Neural progenitor cell (in vitro differentiated cells): ENCODE measurements at places on chromosomes 13 and 19.

DNA sequence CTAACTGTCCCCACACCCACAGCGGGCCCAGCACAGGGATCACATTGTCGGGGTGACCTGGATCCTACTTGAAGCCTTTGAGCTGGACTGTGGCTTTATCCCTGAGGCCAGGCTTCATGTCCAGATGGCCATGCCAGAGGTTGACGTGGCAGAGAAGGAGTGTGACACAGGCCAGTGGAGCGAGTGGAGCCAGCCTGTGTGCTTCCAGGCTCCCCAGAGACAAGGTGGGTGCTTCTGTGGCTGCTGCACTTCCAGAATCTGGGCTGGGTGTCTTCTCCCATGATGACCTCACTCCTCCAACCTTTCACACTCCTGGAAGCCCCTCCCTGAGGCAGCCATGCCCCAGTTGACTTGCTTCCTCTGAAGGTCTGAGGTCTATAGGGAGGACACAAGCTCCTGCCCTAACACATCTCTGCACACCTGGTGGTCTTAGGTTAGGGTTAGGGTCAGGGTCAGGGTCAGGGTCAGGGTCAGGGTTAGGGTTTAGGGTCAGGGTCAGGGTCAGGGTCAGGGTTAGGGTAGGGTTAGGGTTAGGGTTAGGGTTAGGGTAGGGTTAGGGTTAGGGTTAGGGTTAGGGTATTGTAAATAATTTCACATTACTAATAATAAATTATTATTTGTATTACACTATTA lies 13.1 kb upstream of the MZF1 start:
- no peak for DNase-seq

DNA sequence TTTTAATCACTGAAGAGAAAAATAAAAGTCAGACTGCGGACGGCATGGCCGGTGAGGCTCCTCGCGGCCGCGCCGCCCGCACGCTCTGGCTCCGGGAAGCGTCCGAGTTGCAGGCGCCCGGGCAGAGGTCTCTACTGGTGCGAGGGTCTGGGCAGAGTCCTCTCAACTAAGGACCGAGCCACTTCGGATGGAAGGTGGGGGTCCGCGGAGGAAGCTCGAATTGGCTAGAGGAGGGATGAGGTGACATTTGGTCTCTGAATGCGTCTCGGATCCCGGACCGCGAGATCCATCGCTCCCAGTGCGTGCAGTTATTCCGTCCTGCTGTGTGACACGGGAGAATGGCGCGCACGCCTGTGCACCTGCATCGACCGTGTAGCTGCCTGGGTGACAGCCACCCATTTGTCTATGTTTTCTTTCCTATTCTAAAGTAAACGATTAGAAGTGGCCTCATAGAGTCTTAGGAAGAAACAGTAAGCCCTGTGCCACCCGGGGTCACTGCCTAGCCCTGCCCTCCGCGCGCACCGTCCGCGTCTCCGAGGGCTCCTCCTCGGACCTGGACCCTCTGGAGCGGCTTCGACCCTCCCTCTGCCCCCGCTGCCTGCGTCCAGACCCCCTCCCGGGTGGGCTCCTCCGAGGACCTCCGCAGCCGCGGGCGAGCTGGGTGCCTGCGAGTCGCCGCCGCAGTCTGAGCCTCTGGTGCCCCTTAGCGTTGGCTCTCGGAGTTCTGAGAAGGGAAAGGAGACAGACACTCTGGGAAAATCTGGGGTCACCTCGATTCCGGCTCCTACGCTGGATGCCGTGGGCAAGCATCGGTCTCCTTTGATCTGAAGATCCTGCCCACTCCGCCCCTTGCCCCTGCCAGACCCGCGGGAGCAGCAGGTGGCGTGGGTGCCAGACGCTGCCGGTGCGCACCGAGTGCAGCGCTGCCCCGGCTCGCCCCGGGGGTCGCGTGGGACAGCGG lies 347.4 kb downstream of the LIG4 start:
- DNase-seq, result peak; percentile 83

DNA sequence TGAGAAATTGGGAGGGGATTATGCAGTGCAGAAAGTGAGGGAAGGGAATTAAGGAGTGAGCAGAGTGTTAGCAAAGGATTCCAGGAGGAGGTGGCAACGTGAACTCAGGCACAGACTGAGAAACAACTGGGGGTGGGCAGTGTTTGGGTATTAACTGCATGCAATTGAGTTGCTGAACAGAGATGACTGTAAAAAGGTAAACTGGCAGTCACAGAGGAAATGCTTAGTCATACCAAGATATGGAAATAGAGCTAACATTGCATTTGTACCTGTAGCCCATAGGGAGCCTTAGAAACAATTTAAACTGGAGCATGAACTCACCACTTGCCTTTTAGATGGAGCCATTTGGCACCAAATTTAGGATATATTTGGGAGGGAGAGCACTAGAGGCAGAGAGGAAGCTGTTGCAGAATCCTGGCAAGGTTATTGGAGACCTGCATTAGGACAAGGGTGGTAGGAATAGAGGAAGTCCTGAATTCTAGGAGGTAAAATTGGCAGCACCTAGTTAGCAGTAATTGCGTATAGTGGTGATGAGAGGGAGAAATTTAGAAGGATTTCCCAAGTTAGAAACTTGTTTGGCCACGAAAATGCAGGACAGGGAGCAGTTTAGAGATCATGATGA lies 100.6 kb upstream of the FRY start:
- DNase-seq, result peak; percentile 29

- DNase-seq, result no peak
These were observed 12.5 kb upstream of the MYCBP2 start for GRCh38 chr13:77339408-77339807.

DNA sequence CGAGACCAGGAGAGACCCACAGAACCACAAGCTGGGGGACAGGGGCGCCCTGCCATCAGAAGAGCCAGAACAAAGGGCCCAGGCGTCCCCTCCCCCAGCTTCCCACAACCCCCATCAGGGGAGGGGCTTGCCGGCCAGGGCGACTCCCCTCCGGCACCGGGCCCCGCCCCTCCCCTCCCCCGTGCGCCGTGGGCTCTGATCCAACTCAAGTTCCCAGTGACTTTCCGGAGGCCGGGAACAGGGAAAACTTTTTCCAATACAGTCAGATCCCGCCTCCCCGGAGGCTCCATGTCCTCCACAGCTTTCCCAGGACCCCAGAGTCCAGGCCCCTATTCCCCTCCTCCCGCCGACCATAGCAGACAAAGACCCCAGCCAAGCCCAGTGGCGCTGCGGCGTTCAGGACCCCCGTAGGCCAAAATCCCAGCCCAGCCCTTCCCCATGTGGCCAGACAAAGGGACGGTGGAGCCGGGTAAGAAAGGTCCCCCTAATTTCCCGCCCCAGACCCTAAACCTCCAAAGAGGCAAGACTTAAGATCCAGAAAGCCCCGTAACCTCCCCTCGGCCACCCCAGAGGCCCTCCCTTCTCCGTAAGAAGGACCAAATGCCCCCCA lies 673 bp downstream of the TEAD2 start:
- peak; percentile 90 for DNase-seq

DNA sequence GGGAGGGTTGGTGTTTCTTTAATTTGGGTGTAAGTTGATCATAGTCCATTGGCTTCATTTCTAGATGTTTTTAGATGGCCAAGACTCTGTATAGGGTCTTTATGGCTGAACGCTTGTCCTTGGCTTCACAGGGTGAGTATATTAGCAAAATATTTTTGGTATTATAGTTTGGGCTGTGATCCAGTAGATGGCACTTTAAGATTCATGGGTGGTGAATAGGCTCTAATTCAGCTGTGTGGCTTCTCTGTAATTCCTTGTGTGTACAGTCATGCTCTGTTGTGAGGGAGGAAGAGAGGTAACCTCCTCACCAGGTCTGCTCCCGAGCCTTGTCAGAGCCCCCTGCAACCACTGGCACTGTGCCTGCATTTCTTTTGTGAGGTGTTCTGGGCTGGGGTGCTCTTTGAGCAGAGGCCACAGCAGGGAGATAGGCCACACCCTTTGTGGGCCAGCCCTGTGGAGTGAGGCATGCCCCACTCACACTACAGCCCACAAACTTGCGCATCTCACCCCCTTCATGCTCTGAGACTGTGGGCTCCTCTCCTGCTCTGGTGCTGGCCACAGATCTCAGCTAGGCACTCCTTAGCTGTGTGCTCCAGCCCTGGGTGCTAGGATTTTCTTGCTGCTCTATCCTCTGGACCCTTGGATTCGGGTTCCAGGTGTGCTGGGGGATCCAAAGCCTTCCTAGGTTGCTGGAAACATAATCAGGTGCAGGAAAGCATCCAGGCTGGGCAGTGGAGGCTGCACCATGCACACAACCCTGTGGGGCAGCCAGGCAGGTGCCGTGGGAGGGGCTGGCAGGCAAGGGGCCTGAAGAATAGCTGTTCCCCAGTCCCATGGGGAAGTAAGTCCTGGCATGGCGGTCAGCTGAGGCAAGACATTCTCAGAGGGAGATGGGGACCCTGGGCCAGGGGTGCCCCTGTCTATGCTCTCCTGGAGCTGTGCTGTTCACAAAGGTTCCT lies 193.9 kb downstream of the GPC5 start:
- DNase-seq, result no peak

GRCh38 chr13:79986890-79987289 lies 354.0 kb downstream of the SPRY2 start:
- no peak for DNase-seq

DNA sequence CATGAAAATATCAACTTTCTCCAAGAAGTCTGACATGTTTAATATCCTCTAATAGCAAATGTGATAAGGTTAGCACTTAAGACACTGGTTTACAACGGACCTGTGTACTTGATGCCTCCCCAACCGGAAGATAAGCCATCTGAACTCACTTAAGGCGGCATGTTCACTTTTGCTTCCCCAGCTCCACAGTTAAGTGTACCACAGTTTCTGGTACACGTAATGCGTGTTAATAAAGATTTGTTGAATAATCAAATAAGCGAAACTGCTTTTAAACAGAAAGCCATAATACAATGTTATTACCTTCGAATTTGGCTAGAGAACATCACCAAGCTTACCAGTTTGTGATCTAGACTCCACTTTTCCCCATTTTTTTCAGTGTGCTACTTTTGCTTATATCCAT lies 1.4 kb upstream of the PAN3 start:
- no peak for DNase-seq

DNA sequence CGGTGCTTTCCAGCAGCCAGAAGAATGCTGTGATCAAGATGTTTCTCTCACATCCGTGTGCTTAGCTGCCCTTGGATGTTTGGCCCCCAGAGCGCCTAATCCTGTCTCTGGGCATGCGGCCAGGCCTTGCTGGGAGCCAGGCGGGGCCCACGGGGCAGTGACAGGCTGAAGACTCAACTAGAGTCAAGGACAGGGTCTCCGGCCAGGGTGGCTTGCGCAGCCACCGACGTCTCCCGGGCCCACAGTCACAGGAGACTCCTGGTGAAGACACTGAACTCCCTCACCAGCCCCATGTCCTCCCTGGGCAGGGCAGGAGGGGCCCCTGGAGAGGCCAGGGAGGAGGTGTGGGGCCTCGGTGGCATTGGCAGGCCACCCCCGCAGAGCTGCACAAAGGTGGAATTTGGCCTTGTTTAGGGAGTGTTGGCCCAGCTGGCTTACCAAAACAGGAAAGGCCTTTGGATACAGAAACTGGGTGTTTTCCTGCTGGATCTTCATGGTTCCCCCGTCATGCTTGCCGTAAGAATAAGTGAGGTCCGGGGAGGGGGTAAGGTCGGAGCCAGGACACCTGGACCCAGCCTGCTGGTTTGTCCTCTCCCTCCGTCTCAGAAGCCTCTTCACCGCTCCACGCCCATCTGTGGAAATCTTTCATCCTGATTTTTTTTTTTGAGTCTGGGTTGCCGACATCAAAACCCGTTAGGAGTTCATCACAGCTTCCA lies 10.0 kb upstream of the NDUFS7 start:
- no peak for DNase-seq

DNA sequence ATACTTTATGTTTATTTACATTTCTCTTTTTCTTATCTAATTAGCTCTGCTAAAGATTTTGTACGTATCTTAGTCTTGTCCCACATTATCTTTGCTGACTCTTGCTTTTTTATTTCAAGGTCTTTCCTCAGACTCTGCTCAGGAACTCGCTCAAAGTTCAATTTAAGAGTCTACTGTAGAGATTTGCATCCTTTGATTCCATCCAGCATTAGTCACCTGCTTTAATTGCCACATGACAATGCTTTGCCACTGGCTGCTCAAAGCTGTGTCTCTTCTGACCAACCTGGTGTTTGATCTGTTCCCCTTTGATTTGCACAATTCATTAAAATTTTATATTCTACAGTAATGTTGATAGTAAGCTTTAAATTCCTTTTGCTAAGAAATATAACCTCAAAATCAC lies 157.9 kb upstream of the FREM2 start:
- DNase-seq, result no peak

DNA sequence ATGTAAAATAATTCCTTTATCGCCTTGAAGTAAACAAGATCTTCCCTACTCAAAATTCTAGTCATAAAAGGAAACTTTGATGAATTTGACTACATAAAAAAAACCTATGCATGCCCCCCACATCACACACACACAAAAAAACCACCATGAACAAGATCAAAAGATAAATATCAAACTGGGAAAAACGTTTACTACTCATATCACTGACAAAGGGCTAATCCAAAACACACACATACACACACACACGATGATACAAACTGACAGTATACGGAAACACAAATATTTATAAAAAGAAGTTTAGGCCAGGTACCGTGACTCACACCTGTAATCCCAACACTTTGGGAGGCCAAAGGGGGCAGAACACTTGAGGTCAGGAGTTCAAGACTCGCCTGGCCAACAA lies 61.9 kb downstream of the TSC22D1 start:
- DNase-seq, result no peak

GRCh38 chr19:6696239-6696820 lies 24.1 kb downstream of the C3 start:
- DNase-seq, result no peak

DNA sequence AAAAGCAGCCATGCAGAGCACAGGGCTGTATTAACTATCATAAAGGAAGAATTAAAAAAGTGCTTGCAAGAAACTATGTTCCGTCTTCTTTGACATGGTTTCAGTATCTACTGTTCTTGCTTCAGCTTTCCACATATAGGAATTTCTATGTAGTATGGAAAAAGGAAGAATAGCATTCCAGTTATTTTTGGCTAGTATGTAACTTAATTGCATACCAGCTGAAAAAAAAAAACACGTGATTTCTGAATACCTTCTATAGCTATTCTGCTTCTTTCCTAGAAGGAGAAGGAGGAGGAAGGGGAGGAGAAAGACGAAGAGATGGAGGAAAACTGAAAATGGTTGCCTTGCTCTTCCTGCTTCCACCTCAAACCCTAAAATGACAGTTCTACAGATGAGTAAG lies 619.0 kb downstream of the KCTD12 start:
- DNase-seq, result no peak

GRCh38 chr19:54035215-54036178 lies 28.2 kb downstream of the VSTM1 start:
- DNase-seq, result peak; percentile 75
